Suprapubic skin (tissue), 4 donors: ENCODE measurements at places on chromosomes 2 and 18. TPM values are rescaled to one million over a fixed set of nuclear protein-coding genes. Genes with fewer than 3 reads are reported as not detected.

DNA sequence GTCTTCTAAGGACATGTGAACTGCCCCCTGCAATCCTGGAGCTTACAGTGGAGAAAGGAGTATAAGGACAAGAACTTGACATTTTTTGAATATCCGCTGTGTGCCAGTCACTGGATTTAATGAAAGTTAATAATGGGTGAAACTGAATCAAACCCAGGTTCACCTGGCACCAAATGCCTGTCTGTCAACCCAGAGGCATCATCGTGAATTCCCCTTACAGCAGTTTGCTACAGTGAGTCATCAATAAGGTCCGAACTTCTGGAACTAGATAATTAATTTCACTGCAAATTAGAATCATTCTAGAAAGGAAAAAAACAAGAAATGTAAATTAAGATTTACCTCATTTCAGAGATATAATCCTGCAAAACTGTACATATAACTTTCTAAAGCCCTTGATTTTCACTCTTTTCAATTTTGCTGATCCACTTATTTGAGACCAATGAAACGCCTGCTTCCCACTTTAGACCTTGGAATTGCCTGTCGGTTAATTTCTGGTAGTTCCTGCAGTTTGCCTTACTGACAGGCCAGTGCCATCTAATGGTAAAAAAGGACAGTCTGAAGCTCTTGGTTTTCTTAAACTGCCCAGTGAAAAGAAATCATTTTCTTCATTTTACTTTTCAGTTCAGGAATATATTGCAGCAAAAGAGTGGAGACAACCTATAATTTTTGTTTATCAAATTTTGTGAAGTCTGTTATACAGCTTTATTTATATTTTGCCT is 8.2 kb downstream of the DSG2 start:
- no peak for DNase-seq

DNA sequence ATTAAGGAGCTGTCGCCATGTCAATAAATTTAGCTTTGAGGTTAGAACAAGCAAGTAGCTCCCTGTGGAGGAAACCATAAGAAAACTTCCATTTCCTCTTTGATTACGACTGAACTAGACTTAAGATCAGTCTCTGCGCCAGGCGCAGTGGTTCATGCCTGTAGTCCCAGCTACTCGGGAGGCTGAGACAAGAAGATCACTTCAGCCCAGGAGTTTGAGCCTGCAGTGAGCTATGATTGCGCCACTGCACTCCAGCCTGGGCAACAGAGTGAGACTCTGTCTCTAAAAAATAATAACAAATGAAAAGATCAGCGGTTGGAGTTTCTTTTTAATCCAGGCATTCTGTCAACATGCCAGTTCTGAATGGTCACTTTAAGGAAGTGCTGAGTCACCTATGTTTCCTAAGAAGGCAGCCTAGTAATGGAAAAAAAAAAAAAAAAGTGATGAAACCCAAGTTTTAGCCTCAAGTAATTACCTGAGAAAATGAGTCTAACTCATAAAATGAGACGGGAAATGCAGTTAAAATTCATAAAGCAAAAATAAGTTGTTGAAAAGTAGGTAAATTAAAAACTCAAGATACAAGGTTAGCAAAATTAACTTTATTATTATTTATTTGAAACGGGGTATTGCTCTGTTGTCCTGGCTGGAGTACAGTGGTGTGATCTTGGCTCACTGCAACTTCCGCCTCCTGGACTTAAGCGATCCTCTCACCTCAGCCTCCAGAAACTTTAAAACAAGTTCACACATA is 10.2 kb downstream of the C18orf32 start:
- no peak for DNase-seq

- no peak for DNase-seq
Measured at GRCh38 chr2:152466041-152466440, 131.1 kb downstream of the FMNL2 start.

DNA sequence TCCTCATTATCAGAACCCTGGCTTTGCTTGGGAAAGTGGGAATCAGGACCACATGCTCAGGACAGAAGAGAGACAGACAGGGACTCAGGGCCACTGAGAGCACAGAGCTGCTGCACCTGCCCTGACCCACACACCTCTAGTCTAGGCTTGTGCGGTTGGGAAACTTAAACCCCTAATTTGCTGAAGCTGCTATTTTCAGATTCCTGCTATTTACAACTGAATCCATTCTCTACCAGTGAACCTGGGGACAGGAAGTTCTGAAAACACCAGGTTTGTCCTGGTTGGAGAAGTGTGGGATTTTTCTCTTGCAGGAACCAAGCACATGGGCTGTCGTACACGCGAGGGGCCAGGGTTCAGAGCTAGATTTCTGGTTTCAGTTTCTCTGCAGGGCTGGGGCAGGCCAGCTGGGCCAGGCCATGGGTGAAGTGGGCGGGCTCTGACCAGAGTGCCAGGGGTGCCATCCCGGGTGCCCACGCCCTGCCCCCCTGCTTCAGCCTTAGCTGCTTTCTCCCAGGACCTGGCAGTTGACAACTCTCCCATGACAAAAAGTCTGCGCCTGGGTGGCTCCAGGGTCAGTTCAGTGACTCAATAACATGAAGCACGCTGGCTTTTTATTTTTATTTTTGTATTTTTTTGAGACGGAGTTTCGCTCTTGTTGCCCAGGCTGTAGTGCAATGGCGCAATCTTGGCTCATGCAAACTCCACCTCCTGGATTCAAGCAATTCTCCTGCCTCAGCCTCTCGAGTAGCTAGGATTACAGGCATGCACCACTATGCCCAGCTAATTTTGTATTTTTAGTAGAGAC is 51.3 kb upstream of the SLC1A4 start:
- DNase-seq: no peak

- no peak for DNase-seq
Measured at GRCh38 chr2:25314514-25315315, 27.0 kb downstream of the DNMT3A start.

DNA sequence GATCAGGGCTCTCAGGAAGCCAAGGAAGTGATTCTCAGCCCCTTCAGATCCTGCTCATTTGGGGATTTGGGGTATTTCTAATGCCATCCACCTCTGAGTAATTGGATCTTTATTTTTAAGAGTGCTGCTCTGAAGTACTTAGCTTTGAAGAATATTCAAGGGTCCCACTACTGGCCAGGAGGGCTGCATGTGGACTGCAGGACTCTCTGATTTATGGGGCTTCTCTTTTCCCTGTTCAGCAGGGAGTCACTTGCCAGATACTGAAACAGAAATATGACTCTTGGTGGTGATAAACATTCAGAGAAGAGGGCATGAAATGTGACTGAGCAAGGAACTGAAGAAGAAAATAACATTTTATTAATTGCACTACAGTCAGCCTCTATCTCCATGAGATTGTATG is 138.5 kb downstream of the MTX2 start:
- no peak for DNase-seq

DNA sequence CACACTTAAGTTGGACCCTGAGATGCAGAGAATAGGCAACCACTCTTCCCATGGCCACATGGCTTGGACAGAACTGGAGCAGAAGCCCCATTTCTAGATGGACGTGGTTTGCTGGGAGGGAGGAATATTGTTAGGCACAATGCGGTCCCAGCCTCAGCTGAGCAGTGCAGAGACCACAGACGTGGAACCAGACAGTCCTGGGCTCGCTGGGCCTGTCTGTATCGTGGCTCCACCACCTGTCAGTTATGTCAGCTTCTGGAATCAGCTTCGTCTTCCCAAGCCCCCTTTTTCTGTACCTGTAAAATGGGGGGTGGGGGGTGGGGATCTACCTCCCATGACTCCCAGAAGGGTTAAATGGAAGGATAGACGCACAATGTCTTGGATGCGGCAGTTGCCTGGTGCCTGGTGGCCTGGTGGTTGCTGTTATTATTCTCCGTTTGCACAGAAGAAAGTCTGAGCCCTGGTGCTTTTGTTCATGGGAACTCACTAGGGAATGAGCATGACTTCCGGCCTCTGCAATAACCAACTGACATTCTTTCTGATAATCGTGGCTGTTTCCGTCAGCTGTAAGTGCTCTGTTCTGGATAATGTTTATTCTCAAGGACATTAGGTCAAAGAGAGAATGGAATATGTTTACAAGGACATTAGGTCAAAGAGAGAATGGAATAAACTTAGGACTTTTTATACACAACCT is 31.4 kb downstream of the COLEC11 start:
- no peak for DNase-seq

- no peak for DNase-seq
Measured at GRCh38 chr2:147547440-147547839, 297.4 kb upstream of the ACVR2A start.

GRCh38 chr2:186098821-186099220 is 360.2 kb downstream of the FSIP2 start:
- no peak for DNase-seq

DNA sequence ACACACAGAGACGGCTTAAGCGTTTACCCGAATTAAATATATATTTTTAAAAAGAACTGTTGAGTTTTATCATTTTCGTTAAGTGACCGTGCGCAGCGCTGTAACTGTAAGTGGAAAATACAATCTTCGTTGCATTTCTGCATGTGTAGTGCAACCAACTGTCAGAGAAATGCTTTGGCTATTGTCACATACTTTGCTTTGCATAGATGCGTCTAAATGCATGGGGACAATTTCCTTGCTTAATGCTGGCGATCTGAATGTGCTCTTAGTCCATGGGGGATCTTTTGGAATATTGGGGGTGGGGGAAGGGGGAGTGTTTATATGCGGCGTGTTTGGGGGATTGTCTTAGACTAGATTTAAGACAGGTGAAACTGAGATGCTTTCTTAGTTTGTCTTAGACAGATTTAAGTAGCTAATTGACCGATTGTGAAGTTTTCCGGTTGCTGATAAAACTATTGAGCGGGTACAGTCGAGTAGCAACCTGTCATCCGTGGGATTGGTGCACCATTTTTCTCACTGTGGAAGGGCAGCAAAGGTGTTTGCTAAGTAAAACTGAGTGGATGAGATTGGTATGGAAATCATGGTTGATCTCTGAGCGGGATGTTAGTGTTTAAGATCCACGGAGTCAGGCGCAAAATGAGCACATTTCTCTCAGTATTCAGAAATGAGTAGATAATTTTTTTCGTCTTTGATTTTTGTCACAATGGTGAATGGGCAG is 476 bp downstream of the VSNL1 start:
- DNase-seq: no peak

DNA sequence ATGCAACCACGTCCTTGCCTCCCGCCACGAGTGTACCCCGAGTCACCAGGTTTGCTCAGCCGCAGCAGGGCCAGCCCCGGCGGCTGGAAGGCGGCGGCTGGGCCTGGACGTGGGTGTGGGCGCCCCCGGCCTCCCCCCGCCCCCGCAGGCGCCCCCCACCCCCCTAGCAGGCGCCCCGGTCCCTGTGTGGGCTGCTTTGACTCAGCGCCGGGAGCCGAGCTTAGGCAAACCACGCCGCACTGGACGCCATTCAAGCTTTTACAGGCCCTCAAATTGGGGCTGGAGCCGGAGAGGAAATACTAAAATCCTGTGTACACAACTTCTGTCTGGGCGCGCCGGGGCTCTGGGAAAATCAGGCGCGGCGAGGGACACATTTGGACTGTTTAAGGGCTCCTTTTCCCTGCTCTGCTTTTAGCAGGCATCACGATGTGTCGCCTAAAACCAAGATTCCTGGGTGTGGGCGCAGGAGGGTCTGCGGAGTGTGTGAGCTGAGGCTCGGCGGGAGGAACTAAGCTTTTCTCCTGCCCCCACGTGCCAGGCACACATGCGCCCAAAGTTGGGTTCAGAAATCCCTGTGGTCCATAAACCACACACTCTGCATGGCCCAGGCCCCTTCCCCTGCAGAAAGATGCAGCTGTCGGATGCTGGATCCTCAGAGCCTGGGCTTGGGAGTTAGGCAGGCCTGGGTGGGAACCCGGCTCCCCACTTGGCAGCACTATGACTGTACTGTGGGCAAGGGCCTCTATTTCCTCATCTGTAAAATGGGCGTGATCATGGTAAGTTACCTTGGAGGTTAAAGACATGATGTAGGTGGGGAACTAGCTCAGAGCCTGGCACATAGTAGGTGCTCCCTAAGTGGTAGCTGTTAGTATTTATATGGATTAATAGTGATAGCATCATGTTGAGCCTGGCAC is 57.6 kb downstream of the ATOH8 start:
- DNase-seq: peak; percentile 80

DNA sequence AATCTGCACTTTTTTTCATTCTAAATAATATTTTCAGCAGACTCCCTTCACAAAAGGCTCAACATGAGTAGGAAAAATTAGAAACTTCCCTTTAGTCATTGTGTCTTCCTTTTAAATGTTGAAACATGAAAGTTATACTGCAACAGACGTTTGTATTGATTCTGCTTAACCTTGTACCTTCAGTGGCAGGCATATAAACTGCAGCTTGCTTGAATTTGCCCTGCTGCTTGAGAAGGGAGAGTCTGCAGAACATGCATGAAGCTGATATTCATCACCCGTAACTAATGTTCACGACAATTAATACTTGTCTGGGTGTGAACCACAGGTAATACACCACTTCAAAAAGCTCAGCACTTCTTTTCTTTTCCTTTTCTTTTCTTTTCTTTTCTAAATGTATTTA is 294.7 kb upstream of the LRP1B start:
- no peak for DNase-seq

- no peak for DNase-seq
Measured at GRCh38 chr2:85936421-85937068, 47.8 kb upstream of the ST3GAL5 start.

DNA sequence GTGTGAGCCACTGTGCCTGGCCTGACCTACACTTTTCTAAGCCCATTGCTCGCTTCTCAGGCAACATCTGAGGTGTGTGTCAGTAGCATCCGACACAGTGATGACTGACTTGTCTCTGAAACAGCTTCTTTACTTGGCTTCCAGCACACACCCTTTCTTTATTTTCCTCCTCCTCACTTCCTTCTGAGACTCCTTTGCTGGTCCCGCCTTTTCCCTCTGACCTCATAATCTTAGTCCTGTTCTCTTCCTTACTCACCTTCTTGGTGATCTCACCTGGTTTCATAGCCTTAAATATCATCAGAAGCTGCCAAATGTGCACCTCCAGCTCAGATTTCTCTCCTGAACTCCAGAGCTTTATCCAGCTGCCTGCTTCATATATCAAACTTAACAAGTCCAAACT is 66.6 kb upstream of the PELI1 start:
- DNase-seq: no peak

- DNase-seq: no peak
Measured at GRCh38 chr2:165844216-165844615, 50.2 kb upstream of the GALNT3 start.

DNA sequence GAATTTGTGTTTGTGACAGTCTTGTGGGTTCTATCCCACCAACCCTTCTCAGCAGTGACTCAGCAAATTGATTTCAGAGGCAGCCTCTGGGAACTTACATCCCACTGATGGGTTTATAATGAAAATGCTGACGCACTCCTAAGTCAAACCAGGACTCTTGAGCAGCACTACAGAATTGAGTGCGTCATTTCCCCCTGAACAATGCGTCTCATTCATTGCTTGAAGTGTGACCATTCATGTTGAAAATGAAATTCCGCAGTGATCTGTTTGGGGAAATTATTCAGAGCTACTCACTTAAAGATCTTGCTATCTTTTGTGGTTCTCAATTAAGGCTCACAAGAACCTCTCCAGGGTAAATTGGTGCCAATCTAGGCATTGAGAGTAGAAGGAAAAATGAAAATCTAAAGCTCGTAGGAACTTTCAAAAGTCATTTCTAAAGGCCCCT is 417.7 kb upstream of the SLC14A2 start:
- no peak for DNase-seq

SCN2A gene
- 0.19 TPM for total RNA-seq

PROKR1 gene
- not detected for total RNA-seq

CFC1 gene
- total RNA-seq: not detected

LRP2 gene
- 0.23 TPM for total RNA-seq

FOXI3 gene
- not detected for total RNA-seq

SLC19A3 gene
- total RNA-seq: 5.1 TPM
